ENCODE measurements at places on chromosomes 2 and 18.

DNA sequence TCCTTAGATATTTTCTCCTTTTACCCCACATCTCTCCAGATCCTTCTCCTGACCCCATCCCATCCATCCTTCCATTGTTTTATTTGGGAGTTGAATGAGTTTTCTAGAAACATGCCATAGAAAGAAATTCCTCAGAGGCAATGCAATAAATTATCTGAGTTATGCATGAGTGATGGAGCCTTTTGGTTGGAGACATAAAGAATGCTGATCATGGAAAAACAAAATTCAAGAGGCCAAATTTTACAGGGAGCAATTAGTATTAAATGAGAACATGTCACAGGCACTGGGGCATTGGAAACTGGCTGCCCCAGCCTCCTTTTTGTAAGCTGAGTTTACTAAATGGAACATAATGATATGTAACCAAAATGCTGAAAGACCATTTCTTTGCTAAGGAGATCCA is 74.2 kb upstream of the LCLAT1 start:
- no peak for DNase-seq

GRCh38 chr2:45103351-45104345 is 94.4 kb upstream of the SIX2 start:
- no peak for DNase-seq

GRCh38 chr2:231063347-231063746 is 6.7 kb downstream of the PSMD1 start:
- no peak for DNase-seq

DNA sequence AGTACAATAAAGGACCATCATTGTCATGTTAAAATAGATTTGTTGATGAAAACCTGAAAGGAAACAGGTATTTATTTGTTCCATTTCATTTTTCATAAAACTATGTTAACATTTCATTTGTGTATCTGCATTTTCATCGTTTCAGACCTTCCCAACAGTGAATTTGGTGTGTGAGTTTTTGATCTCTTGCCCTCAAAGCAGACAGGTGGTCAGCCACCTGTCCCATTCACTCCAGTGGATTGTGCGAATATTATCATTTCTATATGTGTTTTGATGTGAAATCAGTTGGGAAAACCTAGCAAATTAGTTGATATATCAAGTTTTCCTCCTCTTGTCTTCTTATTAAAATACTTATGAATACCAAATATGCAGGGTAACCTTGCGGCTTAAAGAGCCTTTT is 25.4 kb upstream of the ATP5MC3 start:
- no peak for DNase-seq

DNA sequence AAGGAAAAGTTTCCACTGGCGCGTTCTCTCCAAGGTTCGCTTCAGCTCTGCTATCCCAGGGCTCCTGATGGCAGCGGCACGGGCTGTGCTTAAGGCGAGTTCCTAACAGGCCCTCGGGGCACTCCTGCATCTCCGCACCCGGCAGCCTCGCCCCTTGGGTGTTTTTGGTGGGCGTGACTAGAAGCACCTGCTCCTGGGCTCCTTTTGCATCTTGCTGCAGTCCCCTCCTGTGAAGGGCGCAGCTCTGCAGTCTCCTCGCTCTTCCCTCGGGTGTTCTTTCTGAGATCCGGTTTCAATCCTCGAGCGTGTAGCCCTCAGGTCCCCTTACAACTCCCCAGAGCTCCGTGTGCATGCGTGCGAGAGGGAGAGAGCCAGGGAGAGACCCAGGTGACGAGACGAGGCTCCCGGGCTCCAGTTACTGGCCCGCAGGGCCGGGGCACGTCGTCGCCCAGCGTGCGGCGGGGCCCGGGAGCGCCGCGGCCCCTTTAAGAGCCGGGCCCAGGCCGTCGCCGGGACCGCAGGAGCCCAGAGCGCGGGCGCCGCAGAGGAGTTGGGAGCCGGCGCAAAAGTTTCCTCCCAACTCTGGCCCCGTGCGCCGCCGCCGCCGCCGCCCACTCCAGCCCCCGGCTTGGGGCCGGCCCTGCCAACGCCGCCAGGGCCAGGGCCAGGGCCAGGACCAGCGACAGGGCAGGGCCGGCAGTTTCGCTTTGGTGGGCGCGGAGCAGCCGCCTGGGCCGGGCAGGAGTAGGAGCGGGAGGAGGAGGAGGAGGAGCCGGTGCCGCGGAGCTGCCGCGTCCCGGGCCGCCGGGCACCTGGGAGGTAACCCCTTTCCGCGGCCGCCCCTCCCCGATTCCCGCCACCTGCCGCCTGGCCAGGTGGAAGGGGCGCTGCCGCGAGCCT is at the start of gene PARD3B:
Gene PARD3B, plus strand, starts transcription at position 515 of the 900 bp plus-strand sequence. CDS start 525 bp downstream, outside the sequence.
- peak; percentile 46 for DNase-seq

Measured in NCI-H82 (cell line).